ENCODE measurements at places on chromosomes 12 and 14. TPM values are rescaled to one million over a fixed set of nuclear protein-coding genes. Genes with fewer than 3 reads are reported as not detected.

- no peaks in the 10 kb centered on the region for H3K36me3 ChIP-seq
- no peak overlapping the region for H3K4me3 ChIP-seq
- no peak overlapping the region for H3K27ac ChIP-seq
- no peaks in the 10 kb centered on the region for H3K4me1 ChIP-seq
- peaks cover 20% of the 10 kb centered on the region for H3K27me3 ChIP-seq
Measured at GRCh38 chr12:102955926-102956737, 1.3 kb upstream of the ASCL1 start.

GRCh38 chr14:20801726-20802125, 918 bp downstream of the RNASE1 start:
- H3K27me3 ChIP-seq, result no peaks in the 10 kb centered on the region
- H3K27ac ChIP-seq, result no peak overlapping the region
- peak overlapping the region; percentile 42 for H3K4me3 ChIP-seq
- H3K4me1 ChIP-seq, result peaks cover 43% of the 10 kb centered on the region
- no peaks in the 10 kb centered on the region for H3K36me3 ChIP-seq

DNA sequence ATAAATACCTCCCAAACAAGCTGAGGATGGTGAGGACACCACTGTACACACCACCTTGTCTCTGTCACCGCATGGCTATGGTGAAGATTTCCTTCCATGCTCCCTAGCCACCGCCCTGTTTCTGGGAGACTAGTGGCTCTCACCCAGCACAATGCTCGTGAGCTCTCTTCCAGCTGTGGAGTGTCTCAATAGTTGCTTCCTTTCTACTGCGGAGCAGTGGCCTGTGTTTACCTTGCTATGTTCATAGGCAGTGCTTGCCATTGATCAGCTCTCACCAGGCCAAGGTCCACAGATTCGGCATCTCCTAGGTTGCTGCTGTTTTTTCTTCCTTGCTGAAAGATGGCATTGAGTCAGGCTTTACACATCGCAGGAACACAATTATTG, 313.6 kb upstream of the RTL1 start:
- no peak overlapping the region for H3K4me3 ChIP-seq
- DNase-seq, result no peak
- no peaks in the 10 kb centered on the region for H3K4me1 ChIP-seq
- no peak overlapping the region for H3K27ac ChIP-seq
- no peaks in the 10 kb centered on the region for H3K27me3 ChIP-seq
- H3K36me3 ChIP-seq, result no peaks in the 10 kb centered on the region

The ZNF605 gene
- total RNA-seq, result 5.2 TPM

The PPP4R4 gene
- 0.66 TPM for total RNA-seq
